ENCODE measurements at places on chromosomes 4 and X.

DNA sequence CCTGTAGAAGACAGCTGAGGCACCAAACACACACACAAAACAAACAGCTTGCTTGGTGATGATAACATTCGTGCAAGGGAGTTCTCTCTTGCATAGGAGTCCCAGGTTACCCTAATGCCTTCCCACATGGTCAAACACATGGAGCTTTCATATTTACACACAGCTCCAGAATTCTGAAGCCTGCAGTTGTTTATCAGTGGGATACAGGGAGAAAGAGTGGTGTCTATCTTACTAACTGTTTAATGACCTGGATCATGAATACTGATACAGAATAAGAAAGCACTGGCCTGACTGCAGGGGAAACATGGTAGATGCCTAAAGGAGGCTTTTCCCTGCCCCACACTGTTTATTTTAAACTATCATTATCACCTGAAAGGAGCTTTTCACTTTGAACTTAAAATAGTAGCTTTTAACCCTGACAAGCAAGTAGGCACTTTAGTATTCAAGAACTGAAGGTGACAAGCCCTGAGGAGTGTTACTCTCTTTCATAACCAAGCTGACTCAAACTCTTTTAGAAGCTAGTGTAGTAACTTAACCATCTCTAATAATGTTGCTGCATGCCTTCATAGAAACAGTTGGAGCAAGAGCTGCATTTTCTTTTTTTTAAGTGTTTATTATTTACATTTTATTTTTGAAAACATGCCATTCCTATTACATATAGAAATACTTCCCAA lies 15.6 kb downstream of the TET2 start:
- H3K27me3 ChIP-seq = no peaks in the 10 kb centered on the region
- H3K4me3 ChIP-seq = no peak overlapping the region
- no peak overlapping the region for H3K27ac ChIP-seq
- DNase-seq = no peak
- H3K4me1 ChIP-seq = peaks cover 15% of the 10 kb centered on the region
- H3K36me3 ChIP-seq = no peaks in the 10 kb centered on the region

DNA sequence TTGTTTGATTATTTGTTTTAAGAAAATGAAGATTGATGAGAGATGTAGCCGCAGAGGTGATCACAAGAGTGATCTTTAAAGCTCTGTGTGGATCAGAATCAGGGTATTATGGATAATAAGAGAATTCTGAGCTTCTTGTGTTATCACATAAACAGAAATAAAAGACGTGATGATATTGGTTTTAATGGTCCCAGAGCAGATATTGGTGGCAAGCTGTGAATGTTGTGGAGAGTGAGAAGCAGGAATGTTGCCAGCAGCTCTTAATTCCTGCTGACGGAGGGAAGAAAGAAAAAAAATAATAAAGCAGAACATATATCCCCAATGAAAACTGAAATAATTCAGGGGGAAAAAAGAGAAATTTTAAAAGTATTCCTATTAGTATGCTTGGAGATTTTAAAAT lies 1015.9 kb downstream of the PCDH18 start:
- H3K4me3 ChIP-seq = no peak overlapping the region
- H3K36me3 ChIP-seq = no peaks in the 10 kb centered on the region
- DNase-seq = no peak
- no peaks in the 10 kb centered on the region for H3K27me3 ChIP-seq
- no peaks in the 10 kb centered on the region for H3K4me1 ChIP-seq

GRCh38 chrX:24851289-24851688 lies 157.6 kb downstream of the POLA1 start:
- H3K27ac ChIP-seq = no peak overlapping the region
- peaks cover 8% of the 10 kb centered on the region for H3K4me1 ChIP-seq
- peaks cover 3% of the 10 kb centered on the region for H3K27me3 ChIP-seq
- H3K36me3 ChIP-seq = peaks cover 3% of the 10 kb centered on the region
- DNase-seq = no peak

- no peaks in the 10 kb centered on the region for H3K36me3 ChIP-seq
- H3K4me3 ChIP-seq = no peak overlapping the region
- H3K27me3 ChIP-seq = peaks cover 4% of the 10 kb centered on the region
- H3K27ac ChIP-seq = no peak overlapping the region
Observed at GRCh38 chr4:82594456-82594855, 32.7 kb upstream of the TMEM150C start.

- peaks cover 6% of the 10 kb centered on the region for H3K4me1 ChIP-seq
- no peak for DNase-seq
- no peak overlapping the region for H3K27ac ChIP-seq
- no peak overlapping the region for H3K4me3 ChIP-seq
- H3K36me3 ChIP-seq = no peaks in the 10 kb centered on the region
Observed at GRCh38 chr4:147980586-147980985, 248.7 kb downstream of the ARHGAP10 start.

- H3K4me1 ChIP-seq = peaks cover 46% of the 10 kb centered on the region
- H3K36me3 ChIP-seq = peaks cover 3% of the 10 kb centered on the region
- no peaks in the 10 kb centered on the region for H3K27me3 ChIP-seq
- H3K27ac ChIP-seq = no peak overlapping the region
- no peak overlapping the region for H3K4me3 ChIP-seq
Observed at GRCh38 chr4:30943356-30943755, 223.2 kb downstream of the PCDH7 start.

- peaks cover 14% of the 10 kb centered on the region for H3K4me1 ChIP-seq
- no peak overlapping the region for H3K4me3 ChIP-seq
- peak overlapping the region; percentile 12 for H3K27ac ChIP-seq
- no peaks in the 10 kb centered on the region for H3K27me3 ChIP-seq
- H3K36me3 ChIP-seq = no peaks in the 10 kb centered on the region
- peak; percentile 89 for DNase-seq
Observed at GRCh38 chrX:139559383-139560042, 29.0 kb downstream of the F9 start.

GRCh38 chr4:137610960-137611359 lies 78.7 kb upstream of the PCDH18 start:
- H3K36me3 ChIP-seq = no peaks in the 10 kb centered on the region
- no peak overlapping the region for H3K27ac ChIP-seq
- H3K4me3 ChIP-seq = no peak overlapping the region

GRCh38 chr4:52684896-52685295 lies 25.8 kb upstream of the USP46 start:
- H3K27ac ChIP-seq = no peak overlapping the region
- no peak for DNase-seq
- H3K4me1 ChIP-seq = no peaks in the 10 kb centered on the region
- no peak overlapping the region for H3K4me3 ChIP-seq
- H3K36me3 ChIP-seq = no peaks in the 10 kb centered on the region

- H3K36me3 ChIP-seq = no peaks in the 10 kb centered on the region
- H3K27ac ChIP-seq = no peak overlapping the region
- H3K4me1 ChIP-seq = peaks cover 11% of the 10 kb centered on the region
- DNase-seq = no peak
- H3K4me3 ChIP-seq = no peak overlapping the region
- H3K27me3 ChIP-seq = no peaks in the 10 kb centered on the region
Observed at GRCh38 chr4:5974321-5974720, 43.9 kb downstream of the C4orf50 start.

GRCh38 chrX:49061490-49061889 lies 2.7 kb downstream of the CCDC120 start:
- no peak overlapping the region for H3K27ac ChIP-seq
- no peaks in the 10 kb centered on the region for H3K4me1 ChIP-seq
- H3K27me3 ChIP-seq = no peaks in the 10 kb centered on the region
- H3K36me3 ChIP-seq = no peaks in the 10 kb centered on the region
- no peak for DNase-seq

DNA sequence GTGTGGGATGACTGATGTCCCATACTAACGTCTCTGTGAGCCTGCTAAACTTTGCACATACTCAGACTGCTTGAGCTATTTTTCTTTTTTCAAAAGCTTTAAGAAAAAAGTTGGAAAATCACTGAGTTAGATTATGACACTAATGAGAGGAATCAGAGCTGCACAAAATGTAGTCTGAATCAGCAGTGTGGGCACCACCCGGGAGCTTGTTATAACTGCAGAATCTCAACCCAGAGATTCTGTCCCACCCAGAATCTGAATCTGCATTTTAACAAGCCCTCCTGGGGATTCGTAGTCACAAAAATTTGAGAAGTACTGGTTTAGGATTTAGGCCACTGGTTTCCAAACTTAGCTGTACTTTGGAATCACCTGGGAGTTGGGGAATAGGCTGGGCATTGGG lies 102.1 kb upstream of the MID1IP1 start:
- no peaks in the 10 kb centered on the region for H3K27me3 ChIP-seq
- no peak overlapping the region for H3K27ac ChIP-seq
- peak; percentile 13 for DNase-seq

GRCh38 chr4:118888666-118889311 lies at the start of gene SYNPO2:
SYNPO2 (plus strand) TSS chr4:118888854; CDS start chr4:118889037, 183 bp downstream.
- peaks cover 11% of the 10 kb centered on the region for H3K4me1 ChIP-seq
- DNase-seq = peak; percentile 81
- H3K27ac ChIP-seq = no peak within 1 kb of the TSS

DNA sequence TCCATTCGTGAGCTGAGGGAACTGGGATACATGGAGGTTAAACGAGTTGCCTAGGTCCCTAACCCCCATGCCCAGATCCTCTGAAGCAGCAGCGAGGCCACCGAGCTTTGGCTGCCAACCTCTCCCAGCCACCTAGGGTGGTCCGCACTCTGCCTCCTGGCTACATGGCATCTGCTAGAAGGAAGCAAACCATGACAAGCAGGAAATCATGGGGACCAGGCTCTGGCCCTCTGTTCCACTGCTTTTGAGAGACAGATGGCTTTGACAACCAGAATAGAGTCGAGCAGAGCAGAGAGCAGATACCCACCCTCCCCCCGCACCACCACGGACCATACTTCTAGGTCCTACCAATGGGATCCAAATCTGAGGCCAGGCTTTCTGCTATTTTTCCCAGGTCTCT lies 37.5 kb upstream of the NKRF start:
- H3K36me3 ChIP-seq = no peaks in the 10 kb centered on the region
- H3K27ac ChIP-seq = no peak overlapping the region
- H3K4me1 ChIP-seq = no peaks in the 10 kb centered on the region
- DNase-seq = no peak
- no peak overlapping the region for H3K4me3 ChIP-seq

DNA sequence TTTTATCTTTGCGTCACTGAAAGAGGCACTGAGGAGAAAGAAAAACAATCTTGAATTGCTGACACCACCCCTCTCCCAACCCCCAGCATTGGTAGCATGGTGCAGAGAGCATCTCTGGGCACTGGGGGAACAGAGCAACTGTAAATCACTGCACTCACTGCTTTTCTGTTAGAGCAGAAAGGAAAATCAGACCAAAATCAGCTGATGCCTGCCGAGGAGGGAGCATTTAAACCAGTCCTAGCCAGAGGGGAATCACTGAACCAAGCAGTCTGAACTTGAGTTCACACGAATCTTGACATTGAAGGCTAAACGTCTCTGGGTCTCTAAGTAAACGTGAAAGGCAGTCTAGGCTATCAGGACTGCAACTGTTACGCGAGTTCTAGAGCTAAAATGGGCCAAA lies 205.8 kb downstream of the SPANXN4 start:
- no peak overlapping the region for H3K27ac ChIP-seq
- no peaks in the 10 kb centered on the region for H3K4me1 ChIP-seq
- H3K36me3 ChIP-seq = no peaks in the 10 kb centered on the region
- no peaks in the 10 kb centered on the region for H3K27me3 ChIP-seq

DNA sequence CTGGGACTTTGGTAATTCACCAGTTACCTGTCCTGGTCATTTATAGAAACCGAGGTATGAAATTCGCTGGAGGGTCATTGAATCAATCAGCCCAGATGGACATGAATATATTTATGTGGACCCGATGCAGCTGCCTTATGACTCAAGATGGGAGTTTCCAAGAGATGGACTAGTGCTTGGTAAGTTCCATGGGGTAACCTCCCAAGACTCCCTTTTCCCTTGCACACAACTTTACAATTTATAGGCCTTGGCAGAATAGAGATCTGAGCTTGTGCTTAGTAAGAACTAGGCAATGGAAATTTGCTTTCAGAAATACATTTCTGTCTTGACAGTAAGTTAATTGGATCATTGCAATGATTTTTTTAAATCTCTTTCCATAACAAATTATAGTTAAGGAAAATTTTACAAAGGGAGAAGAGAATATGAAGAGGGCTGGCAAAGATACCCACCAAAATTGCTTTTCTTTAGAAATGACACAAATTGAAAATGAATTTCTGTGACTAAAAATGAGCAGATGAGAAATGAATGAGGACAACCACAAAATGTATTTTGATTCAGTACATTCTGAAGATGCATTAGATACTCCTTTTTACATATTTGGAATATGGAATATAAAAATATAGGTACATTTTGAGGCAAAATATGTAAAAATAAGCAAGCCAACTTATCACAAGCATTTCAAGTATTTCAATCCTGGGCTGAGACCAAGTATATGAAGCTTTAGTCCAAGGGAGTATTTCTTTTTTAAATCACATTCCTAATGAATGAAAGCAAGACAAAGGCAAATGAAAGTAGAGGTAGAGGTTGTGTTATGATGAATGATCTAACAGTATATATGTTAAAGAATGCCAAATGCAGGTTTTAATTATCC lies 45.9 kb downstream of the PDGFRA start:
- H3K27ac ChIP-seq = no peak overlapping the region
- no peaks in the 10 kb centered on the region for H3K27me3 ChIP-seq
- H3K36me3 ChIP-seq = no peaks in the 10 kb centered on the region
- no peak for DNase-seq
- no peaks in the 10 kb centered on the region for H3K4me1 ChIP-seq

DNA sequence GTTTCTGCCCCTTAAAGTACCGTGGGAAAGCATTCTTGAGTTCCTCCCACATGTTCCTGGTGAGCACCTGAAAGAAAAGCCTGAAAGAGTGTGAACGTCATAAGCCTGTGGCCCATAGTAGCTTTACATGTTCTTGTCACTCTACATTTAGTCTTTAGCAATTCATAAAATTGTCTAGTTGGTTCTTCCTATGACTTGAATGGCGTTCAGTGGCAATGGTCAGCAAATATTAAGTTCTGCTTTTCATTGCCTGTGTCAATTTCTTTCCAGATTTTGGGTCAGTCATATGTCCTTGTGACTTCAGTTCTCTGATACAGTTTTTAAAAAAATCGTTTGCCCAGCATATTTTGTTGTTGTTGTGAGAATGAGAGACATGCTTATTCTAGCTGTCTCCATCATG lies 650.0 kb upstream of the BOD1L1 start:
- no peaks in the 10 kb centered on the region for H3K4me1 ChIP-seq
- no peak overlapping the region for H3K4me3 ChIP-seq

DNA sequence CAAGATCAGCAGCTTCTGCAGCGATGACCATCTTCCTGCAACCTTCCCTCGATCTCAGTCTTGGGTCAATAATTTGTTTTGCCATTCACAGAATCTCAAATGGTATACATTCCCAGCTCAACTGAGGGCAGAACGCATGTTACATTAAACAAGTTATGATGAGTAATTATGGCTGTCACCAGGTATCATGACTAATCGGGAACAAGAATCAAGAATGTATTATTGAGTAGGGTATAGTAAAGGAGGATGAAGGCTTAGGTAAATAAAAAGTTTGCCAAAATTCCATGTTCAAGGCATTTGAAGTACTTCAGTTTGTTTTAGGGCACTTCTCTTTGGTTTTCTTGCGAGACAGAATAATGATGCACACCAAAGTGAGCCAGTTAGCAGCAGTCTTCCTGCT lies 194.1 kb downstream of the SH2D1A start:
- no peak overlapping the region for H3K27ac ChIP-seq
- no peak for DNase-seq

- H3K4me3 ChIP-seq = no peak overlapping the region
- no peaks in the 10 kb centered on the region for H3K36me3 ChIP-seq
- peaks cover 46% of the 10 kb centered on the region for H3K27me3 ChIP-seq
- H3K4me1 ChIP-seq = no peaks in the 10 kb centered on the region
- no peak for DNase-seq
- H3K27ac ChIP-seq = no peak overlapping the region
Observed at GRCh38 chr4:6502147-6502546, 29.7 kb upstream of the PPP2R2C start.

Measured in A673 (cell line).